Heart right ventricle (tissue), 16 donors: ENCODE measurements at places on chromosomes 11 and 22. TPM values are rescaled to one million over a fixed set of nuclear protein-coding genes. Genes with fewer than 3 reads are reported as not detected.

DNA sequence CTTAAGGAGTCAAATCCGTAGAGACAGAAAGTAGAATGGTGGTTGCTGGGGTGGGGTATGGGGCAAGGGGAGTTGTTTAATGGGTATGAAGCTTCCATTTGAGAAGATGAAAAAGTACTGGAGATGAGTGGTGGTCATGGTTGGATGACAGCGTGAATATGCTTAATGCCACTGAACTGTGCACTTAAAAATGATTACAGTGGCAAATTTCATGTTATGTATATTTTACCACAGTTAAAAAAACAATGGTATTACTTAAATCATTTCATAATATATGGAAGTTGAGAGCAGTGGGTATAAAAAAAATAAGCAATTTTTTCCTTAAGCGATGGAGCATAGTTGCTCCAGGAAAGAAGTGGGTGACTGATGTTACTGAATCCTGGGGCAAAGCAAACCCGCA, 67.1 kb downstream of the C22orf31 start:
- no peaks in the 10 kb centered on the region for H3K36me3 ChIP-seq
- H3K27me3 ChIP-seq = no peaks in the 10 kb centered on the region
- H3K4me1 ChIP-seq = no peaks in the 10 kb centered on the region
- DNase-seq = no peak
- no peak overlapping the region for H3K27ac ChIP-seq

Gene YWHAH
- 57.7 TPM for total RNA-seq

- H3K4me1 ChIP-seq = peaks cover 13% of the 10 kb centered on the region
- no peak overlapping the region for H3K27ac ChIP-seq
- H3K36me3 ChIP-seq = no peaks in the 10 kb centered on the region
- DNase-seq = no peak
- H3K4me3 ChIP-seq = no peak overlapping the region
- peaks cover 4% of the 10 kb centered on the region for H3K27me3 ChIP-seq
Observed at GRCh38 chr11:111447112-111447471, 65.1 kb downstream of the BTG4 start.

Gene LYVE1
- 48.3 TPM for total RNA-seq

Gene CD6
- total RNA-seq = 1.6 TPM

GRCh38 chr22:19063581-19064353, 58.4 kb downstream of the DGCR2 start:
- no peak overlapping the region for H3K4me3 ChIP-seq
- no peak for DNase-seq
- H3K4me1 ChIP-seq = no peaks in the 10 kb centered on the region
- no peak overlapping the region for H3K27ac ChIP-seq
- no peaks in the 10 kb centered on the region for H3K27me3 ChIP-seq
- peaks cover 39% of the 10 kb centered on the region for H3K36me3 ChIP-seq

- no peaks in the 10 kb centered on the region for H3K36me3 ChIP-seq
- no peak overlapping the region for H3K27ac ChIP-seq
- H3K27me3 ChIP-seq = no peaks in the 10 kb centered on the region
- no peak overlapping the region for H3K4me3 ChIP-seq
- no peak for DNase-seq
Observed at GRCh38 chr11:34830035-34830434, 86.1 kb downstream of the APIP start.

DNA sequence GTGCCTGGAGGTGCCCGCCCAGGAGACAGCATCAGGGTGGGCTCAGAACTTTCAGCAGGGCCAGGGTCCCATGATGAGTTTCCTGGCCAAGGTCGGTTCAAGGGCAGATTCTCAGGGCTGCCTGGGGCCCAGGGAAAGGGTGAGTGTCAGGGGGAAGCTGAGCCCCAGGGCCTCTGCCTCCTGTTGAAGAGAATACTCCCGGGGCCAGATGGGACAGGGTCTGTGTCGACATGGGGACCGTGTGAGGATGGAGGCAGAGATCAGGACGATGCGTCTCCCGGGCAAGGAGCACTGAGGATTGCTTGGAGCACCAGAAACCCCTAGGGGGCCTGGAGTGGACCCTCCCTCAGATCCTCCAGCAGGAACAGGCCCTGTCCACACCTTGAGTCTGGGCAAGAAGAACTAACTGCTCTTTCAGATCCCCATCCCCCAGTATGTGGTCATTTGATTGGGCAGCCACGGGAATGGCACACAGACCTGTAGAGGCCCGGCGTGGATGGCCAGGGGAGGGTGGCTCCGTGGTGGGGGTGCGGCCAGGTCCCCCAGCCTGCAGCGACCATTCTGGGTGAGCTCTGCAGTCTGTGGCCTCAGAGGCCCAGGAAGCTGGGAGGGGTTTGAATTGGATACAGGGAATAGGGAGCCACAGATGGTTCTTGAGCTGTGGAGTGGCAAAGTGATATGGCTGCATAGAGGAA, 1078.7 kb downstream of the BRD1 start:
- no peaks in the 10 kb centered on the region for H3K27me3 ChIP-seq
- H3K4me1 ChIP-seq = no peaks in the 10 kb centered on the region
- H3K27ac ChIP-seq = no peak overlapping the region
- DNase-seq = no peak
- no peak overlapping the region for H3K4me3 ChIP-seq
- H3K36me3 ChIP-seq = no peaks in the 10 kb centered on the region

- H3K27ac ChIP-seq = no peak overlapping the region
- no peaks in the 10 kb centered on the region for H3K27me3 ChIP-seq
- H3K36me3 ChIP-seq = peaks cover 100% of the 10 kb centered on the region
- no peak for DNase-seq
- H3K4me3 ChIP-seq = no peak overlapping the region
Observed at GRCh38 chr11:90204832-90205646, 17.8 kb downstream of the CHORDC1 start.

Gene NPTXR
- total RNA-seq = 32.3 TPM

DNA sequence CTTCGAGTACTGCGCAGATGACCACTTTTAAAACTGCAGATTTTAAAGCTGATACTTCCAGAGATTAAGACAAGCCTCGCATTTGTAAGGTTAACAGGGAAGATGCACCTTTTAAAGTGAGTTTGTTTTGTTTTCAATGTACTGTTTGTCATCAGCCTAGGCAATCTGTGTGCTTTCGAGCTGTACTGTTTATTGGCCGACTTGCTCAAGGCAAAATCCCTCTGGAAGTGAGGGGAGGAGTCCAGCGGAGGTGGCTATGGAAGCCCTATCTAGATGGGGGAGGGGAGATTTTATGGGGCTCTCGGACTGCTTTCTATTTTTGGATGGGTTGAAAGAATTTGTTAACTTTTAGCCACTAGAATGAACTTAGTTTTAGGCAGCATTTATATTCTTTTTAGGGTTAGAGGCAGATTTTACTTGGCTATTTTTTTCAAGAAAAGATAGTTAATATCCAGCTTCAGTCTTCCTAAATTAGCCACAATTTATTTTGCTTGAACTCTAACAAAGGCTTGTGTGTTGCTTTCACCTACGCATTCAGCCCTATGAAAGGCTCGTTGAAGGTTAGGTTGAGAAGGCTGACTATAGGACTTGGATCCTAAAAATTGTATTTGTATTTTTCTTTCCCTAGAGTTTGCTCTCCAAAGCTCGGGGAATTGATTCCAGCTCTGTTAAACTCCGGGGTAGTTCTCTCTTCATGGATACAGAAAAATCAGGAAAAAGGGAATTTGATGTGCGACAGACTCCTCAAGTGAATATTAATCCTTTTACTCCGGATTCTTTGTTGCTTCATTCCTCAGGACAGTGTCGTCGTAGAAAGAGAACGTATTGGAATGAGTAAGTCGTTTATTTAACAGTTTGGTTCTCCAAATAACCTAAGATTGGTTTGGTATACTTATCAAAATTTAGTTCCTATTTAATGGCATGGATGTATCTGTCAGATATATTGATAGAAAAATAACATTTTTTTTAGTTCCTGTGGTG, 2.1 kb downstream of the WEE1 start:
- DNase-seq = peak; percentile 26
- H3K36me3 ChIP-seq = peaks cover 31% of the 10 kb centered on the region
- H3K4me1 ChIP-seq = peaks cover 29% of the 10 kb centered on the region
- H3K27ac ChIP-seq = peak overlapping the region; percentile 95
- no peaks in the 10 kb centered on the region for H3K27me3 ChIP-seq

DNA sequence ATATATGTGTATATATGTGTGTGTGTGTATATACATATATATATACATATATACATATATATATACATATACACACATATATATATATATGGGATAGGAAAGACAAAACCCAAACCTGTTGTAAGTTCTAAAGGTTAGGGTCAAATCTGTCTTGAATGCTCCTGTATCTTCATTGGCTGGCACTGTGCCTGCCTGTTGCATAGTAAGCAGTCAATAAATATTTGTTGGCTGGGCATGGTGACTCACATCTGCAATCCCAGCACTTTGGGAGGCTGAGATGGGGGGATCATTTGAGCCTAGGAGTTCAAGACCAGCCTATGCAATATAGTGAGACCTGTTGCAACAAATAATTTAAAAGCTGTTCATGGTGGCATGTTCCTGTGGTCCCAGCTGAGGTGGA, 205.4 kb downstream of the DBX1 start:
- peak overlapping the region; percentile 38 for H3K27ac ChIP-seq
- peaks cover 53% of the 10 kb centered on the region for H3K4me1 ChIP-seq
- no peak overlapping the region for H3K4me3 ChIP-seq

DNA sequence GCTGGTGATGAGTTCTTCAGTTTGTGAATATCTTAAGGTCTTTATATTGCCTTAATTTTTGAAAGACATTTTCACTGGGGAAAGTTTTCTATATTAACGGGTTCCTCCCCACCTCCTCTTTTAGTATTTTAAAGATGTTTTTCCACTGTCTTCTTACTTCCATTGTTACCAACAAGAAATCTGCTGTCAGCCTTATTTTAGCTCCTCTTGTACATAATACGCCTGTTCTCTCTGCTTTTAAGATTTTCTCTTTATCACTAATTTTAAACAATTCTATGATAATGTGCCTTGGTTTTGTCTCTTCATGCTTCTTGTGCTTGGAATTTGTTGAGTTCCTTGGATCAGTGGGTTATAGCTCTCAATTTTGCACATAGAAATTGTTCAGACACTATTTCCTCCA, 280.4 kb downstream of the DCDC1 start:
- no peak overlapping the region for H3K27ac ChIP-seq
- no peaks in the 10 kb centered on the region for H3K27me3 ChIP-seq
- no peaks in the 10 kb centered on the region for H3K36me3 ChIP-seq
- no peak overlapping the region for H3K4me3 ChIP-seq
- no peaks in the 10 kb centered on the region for H3K4me1 ChIP-seq
- DNase-seq = no peak

Gene RIN1
- total RNA-seq = 1.4 TPM

- H3K4me1 ChIP-seq = no peaks in the 10 kb centered on the region
- no peak for DNase-seq
- no peak overlapping the region for H3K4me3 ChIP-seq
- H3K36me3 ChIP-seq = no peaks in the 10 kb centered on the region
- no peak overlapping the region for H3K27ac ChIP-seq
Observed at GRCh38 chr22:49289822-49290679, 537.6 kb downstream of the BRD1 start.

Gene RIMBP3B
- total RNA-seq = not detected

- no peak overlapping the region for H3K4me3 ChIP-seq
- no peaks in the 10 kb centered on the region for H3K36me3 ChIP-seq
- no peaks in the 10 kb centered on the region for H3K4me1 ChIP-seq
- H3K27ac ChIP-seq = no peak overlapping the region
- no peaks in the 10 kb centered on the region for H3K27me3 ChIP-seq
- DNase-seq = no peak
Observed at GRCh38 chr11:107413352-107413751, 44.3 kb downstream of the CWF19L2 start.

DNA sequence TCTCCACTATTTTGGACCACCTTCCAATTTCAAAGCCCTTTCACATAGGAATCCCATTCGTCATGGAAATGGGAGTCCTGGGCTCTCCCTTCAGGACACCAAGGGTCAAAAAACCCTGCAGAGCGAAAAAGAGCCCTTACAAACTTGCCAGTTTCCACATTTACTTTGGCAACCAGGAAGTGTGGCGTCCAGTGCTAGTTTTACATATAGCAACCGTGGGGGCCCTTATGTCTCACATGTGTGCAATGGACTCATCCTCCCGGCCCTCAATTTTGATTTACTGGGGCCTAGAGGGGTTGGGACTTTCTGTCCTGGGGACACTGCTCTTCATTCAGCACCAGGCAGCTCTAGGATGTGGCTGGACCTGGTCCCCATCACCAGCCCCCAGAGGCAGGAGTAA, 33.7 kb downstream of the DAGLA start:
- no peak for DNase-seq
- H3K36me3 ChIP-seq = no peaks in the 10 kb centered on the region
- no peak overlapping the region for H3K4me3 ChIP-seq
- H3K4me1 ChIP-seq = peaks cover 6% of the 10 kb centered on the region
- no peak overlapping the region for H3K27ac ChIP-seq

DNA sequence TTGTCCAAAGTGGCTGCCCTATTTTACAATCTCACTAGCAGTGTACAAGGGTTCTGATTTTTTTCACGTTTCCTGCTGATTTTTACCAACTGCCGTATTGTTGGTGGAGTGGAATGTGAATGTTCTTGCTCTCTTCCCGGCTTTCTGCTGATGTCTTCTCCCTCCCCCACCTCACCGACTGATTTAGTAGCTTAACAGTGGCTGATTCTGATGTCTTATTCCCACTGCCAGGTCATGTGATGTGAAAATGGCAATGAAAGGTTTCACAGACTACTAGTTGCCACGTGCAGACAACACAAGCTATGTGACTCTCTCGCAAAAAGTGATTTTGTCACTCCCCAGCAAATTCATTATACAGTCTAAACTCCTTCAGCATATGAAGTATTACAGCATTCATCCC, 17.3 kb upstream of the NEU3 start:
- H3K4me3 ChIP-seq = no peak overlapping the region
- H3K27ac ChIP-seq = no peak overlapping the region
- H3K36me3 ChIP-seq = peaks cover 98% of the 10 kb centered on the region
- no peaks in the 10 kb centered on the region for H3K27me3 ChIP-seq
- H3K4me1 ChIP-seq = no peaks in the 10 kb centered on the region
- DNase-seq = no peak

DNA sequence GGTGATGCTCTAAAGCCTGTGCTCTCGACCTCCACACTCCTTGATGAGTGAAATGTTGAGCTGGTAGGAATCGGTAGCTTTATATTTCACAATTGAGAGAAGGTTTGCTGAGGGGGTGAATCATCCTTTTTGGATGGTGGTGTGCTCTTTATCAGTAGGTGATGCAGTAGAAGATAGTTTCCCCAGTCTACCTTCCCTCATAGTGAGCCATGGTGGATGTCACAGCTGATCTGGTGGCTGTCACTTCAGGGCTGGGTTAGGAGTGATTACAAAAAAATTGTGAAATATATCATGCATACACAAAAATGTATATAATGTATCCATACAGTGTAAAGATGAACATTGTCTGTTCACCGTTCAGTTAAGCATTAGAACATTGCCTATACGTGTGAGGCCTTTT, 105.3 kb downstream of the GRAMD1B start:
- no peaks in the 10 kb centered on the region for H3K36me3 ChIP-seq
- H3K27ac ChIP-seq = no peak overlapping the region
- H3K4me3 ChIP-seq = no peak overlapping the region
- no peaks in the 10 kb centered on the region for H3K27me3 ChIP-seq
- peaks cover 25% of the 10 kb centered on the region for H3K4me1 ChIP-seq

GRCh38 chr22:36968249-36968964, 50.8 kb downstream of the TST start:
- no peak overlapping the region for H3K27ac ChIP-seq
- H3K4me3 ChIP-seq = no peak overlapping the region
- H3K27me3 ChIP-seq = no peaks in the 10 kb centered on the region
- no peaks in the 10 kb centered on the region for H3K4me1 ChIP-seq
- no peaks in the 10 kb centered on the region for H3K36me3 ChIP-seq
- DNase-seq = no peak

Gene OR8G5
- not detected for total RNA-seq
